ENCODE measurements at places on chromosomes 4 and X. TPM values are rescaled to one million over a fixed set of nuclear protein-coding genes. Genes with fewer than 3 reads are reported as not detected.

UGT2B15 gene
- polyA plus RNA-seq: not detected

RAB39B gene
- polyA plus RNA-seq: 26.2 TPM

CNGA1 gene
- not detected for polyA plus RNA-seq

BMPR1B gene
- 1.6 TPM for polyA plus RNA-seq

FABP2 gene
- not detected for polyA plus RNA-seq

IL9R gene
- polyA plus RNA-seq: not detected

SSX2 gene
- not detected for polyA plus RNA-seq

ZFP42 gene
- polyA plus RNA-seq: not detected

DCAF8L2 gene
- polyA plus RNA-seq: not detected

AREG gene
- polyA plus RNA-seq: not detected

PDLIM3 gene
- polyA plus RNA-seq: 2.2 TPM

MGAT4D gene
- polyA plus RNA-seq: 0.05 TPM

GABRB1 gene
- polyA plus RNA-seq: 3.3 TPM

WDR17 gene
- polyA plus RNA-seq: 59.1 TPM

WAS gene
- 1.0 TPM for polyA plus RNA-seq

TMEM255A gene
- 7.6 TPM for polyA plus RNA-seq

KLHL4 gene
- 4.7 TPM for polyA plus RNA-seq

PPARGC1A gene
- 7.0 TPM for polyA plus RNA-seq

UGT2A3 gene
- polyA plus RNA-seq: not detected

CWH43 gene
- polyA plus RNA-seq: not detected

UGT2B11 gene
- 0.22 TPM for polyA plus RNA-seq

EDNRA gene
- polyA plus RNA-seq: 0.20 TPM

STK26 gene
- 8.8 TPM for polyA plus RNA-seq

PHOX2B gene
- polyA plus RNA-seq: not detected

KCND1 gene
- 3.7 TPM for polyA plus RNA-seq

IL15 gene
- polyA plus RNA-seq: not detected

TRAM1L1 gene
- polyA plus RNA-seq: 18.2 TPM

PQBP1 gene
- polyA plus RNA-seq: 70.8 TPM

GPR50 gene
- polyA plus RNA-seq: not detected

SLC34A2 gene
- polyA plus RNA-seq: not detected

SPANXN4 gene
- polyA plus RNA-seq: not detected

TSPAN7 gene
- polyA plus RNA-seq: 180 TPM

BEND4 gene
- 1.1 TPM for polyA plus RNA-seq

ADH6 gene
- not detected for polyA plus RNA-seq

ZFYVE28 gene
- polyA plus RNA-seq: 2.4 TPM

TMEM150C gene
- polyA plus RNA-seq: 4.9 TPM

IGFBP7 gene
- polyA plus RNA-seq: 0.33 TPM

ARAP2 gene
- 2.1 TPM for polyA plus RNA-seq

YY2 gene
- polyA plus RNA-seq: 2.4 TPM

RTL3 gene
- not detected for polyA plus RNA-seq

GAGE1 gene
- polyA plus RNA-seq: not detected

TCEAL5 gene
- 2.2 TPM for polyA plus RNA-seq

GAGE12E gene
- polyA plus RNA-seq: not detected

C4orf54 gene
- not detected for polyA plus RNA-seq

SPANXB1 gene
- polyA plus RNA-seq: not detected

ZDHHC15 gene
- 9.3 TPM for polyA plus RNA-seq

All from neural cell (in vitro differentiated cells).